Hippocampal formation (tissue), 2 donors: ENCODE measurements at places on chromosomes 1 and 21.

DNA sequence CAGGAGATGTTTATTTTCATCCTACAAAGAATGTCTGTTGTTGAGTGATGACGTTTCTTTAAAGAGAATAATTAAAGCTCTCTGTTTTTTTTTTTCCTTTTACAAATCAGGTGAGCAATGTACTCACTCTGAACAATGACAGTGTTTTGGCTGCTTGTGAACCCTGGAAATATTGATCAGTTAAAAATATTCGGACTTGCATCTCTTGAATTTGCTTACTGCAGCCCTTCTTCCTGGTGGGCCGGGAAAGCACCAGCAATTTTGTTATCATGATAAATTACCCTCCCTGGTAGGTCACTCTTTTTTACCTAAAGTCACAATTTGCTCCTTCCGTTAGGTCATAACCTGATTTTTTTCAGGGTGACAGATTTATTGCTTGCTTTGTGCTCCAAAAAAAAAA, 72.3 kb upstream of the NR5A2 start:
- DNase-seq: no peak

GRCh38 chr1:243944429-243945160, 94.6 kb upstream of the AKT3 start:
- no peak for DNase-seq

DNA sequence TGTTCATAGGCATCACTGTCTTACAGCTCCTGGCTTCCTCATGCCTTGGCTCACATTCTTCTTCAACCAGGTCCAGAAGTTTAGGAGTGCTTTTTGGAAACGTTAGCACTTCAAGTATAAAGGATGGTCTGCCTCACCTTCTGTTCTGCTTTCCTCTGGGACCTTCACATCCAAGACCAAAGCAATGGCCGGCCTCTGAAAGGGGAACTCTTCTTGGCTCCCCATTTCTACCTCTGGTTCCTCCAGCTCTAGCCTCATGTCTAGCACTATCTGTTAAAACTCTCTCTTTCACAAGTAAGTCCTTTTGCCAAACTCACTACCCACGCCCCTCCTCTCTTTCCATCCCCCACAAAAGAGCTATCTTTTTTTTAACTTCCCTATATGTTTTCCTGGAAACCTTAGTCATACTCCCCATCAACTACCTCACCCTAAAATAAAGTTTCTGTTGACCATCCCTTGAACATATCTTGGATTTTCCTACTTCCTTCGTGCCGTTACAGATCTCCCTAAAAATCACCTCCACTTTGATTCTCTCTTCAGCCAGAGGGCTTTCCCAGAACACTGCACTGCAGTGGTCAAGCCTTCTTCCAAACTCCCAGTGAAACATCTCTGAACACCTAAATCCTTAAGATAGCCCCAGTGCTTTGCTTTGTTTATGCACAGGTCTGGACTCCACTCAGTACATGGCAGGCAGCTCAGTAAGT, 7.9 kb downstream of the SORT1 start:
- no peak for DNase-seq

- DNase-seq: no peak
Observed at GRCh38 chr1:161267321-161267720, 8.8 kb downstream of the PCP4L1 start.

- DNase-seq: no peak
Observed at GRCh38 chr1:1900883-1901640, 10.2 kb upstream of the GNB1 start.

- no peak for DNase-seq
Observed at GRCh38 chr21:33951276-33952178, 35.9 kb upstream of the ATP5PO start.

- DNase-seq: no peak
Observed at GRCh38 chr1:167871331-167871730, 42.6 kb downstream of the ADCY10 start.

GRCh38 chr21:38869946-38870345, 64.2 kb downstream of the ETS2 start:
- DNase-seq: no peak

GRCh38 chr21:29360799-29361765, 62.4 kb downstream of the BACH1 start:
- DNase-seq: peak; percentile 15
